ENCODE measurements at places on chromosomes 5 and 9. TPM values are rescaled to one million over a fixed set of nuclear protein-coding genes. Genes with fewer than 3 reads are reported as not detected.

The RASEF gene
- 2.0 TPM for total RNA-seq

The HACD4 gene
- total RNA-seq: 0.14 TPM

The ASTN2 gene
- 0.13 TPM for total RNA-seq

The LCN12 gene
- total RNA-seq: not detected

The TSLP gene
- 20.1 TPM for total RNA-seq

The EQTN gene
- not detected for total RNA-seq

The SHISAL2B gene
- not detected for total RNA-seq

The NREP gene
- total RNA-seq: 18.0 TPM

The IL13 gene
- total RNA-seq: not detected

The PCDHGA8 gene
- total RNA-seq: 1.7 TPM

Measured in mammary epithelial cell (primary cell).